NCI-H1694 treated with DMSO at 0.1 percent for 48 hours (cell line): ENCODE measurements at places on chromosomes 16 and 17.

GRCh38 chr16:85959686-85960085, 60.7 kb downstream of the IRF8 start:
- DNase-seq: no peak

DNA sequence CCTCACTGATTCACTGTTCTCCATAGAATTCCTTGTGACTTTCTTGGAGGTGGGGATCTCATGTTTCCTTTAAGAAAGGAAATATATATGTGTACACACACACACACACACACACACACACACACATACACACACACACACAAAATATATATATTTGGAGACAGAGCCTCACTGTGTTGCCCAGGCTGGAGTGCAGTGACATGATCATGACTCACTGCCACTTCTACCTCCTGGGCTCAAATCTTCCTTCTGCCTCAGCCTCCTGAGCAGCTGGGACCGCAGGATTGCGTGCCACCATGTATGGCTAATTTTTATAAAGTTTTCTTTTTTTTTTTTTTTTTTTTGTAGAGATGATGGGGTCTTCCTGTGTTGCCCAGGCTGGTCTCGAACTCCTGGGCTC, 45.9 kb downstream of the CDH13 start:
- DNase-seq: no peak

DNA sequence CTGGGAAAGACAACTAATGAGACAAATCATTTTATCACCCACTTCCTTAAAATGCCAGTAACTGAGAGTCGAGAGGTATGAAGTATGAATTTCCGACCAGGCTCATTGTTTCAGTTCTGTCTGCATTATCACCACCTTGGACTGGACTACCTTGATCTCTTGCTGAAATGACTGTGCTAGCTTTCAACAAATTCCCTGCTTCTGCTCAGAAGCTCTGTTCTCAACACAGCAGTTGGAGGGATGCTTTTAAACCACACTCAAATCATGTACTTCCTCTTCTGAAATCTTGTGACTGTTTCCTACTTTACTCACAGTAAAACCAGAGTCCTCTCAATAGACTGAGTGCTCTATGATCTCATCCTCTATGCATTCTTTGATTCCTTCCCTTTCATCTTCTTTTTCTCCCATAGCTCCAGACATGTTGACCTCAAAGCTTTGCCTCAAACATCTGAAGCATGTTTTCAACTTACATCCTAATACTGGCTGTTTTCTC, 195.8 kb downstream of the KCNJ2 start:
- no peak for DNase-seq

- DNase-seq: no peak
Measured at GRCh38 chr17:77566566-77567138, 391.9 kb upstream of the TNRC6C start.

- DNase-seq: no peak
Measured at GRCh38 chr17:77061669-77062068, 79.1 kb upstream of the SEC14L1 start.

- no peak for DNase-seq
Measured at GRCh38 chr16:58530179-58530578, 14.9 kb downstream of the SETD6 start.

GRCh38 chr16:89137666-89138512, 33.7 kb upstream of the CDH15 start:
- DNase-seq: no peak

GRCh38 chr17:10368561-10368960, 4.2 kb downstream of the MYH13 start:
- DNase-seq: no peak
